SK-N-MC (cell line): ENCODE measurements at places on chromosomes 13 and 19.

GRCh38 chr19:2060884-2061494 is 9.9 kb upstream of the MKNK2 start:
- DNase-seq: no peak

- no peak for DNase-seq
These were observed 71.2 kb downstream of the ERCC5 start for GRCh38 chr13:102917019-102917418.

GRCh38 chr13:85367887-85368286 is 431.3 kb downstream of the SLITRK6 start:
- peak; percentile 67 for DNase-seq

DNA sequence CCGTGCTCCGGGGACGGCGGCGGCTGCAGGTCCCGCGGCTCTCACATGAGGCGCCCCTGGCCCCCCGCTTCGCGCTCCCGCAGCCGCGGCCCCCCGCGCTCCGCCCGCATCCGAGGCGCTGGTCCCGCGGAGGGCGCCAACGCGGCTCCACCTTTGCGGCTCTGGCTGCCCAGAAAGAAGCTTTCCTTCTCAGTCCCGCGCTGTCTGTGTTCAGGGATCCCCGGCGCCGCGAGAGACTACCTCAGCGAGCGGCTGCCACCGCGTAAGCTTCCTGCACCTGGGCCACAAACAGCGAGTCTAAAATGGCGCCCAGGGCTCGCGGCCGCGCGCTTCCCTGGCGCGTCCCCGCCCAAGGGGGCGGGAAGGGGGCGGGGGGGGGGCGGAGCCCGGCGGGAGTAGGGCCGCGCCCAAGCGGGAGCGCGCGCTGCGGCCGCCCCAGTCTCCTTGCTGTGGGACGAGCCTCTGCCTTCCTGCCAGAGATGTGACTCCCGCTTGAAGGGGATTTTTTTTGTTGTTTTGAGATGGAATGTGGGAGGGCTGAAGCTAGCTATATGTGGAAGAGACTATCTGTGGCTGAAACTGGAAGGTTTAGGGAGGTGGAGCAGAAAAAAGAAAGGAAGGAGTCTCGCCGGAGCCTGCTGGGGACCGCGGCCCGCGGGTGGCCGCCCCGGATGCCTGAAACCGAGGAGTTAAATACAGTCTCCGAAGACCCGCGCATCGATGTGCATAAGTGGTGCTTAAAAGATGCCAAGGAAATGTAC is at the start of gene FBXL3:
Gene FBXL3 (minus strand): TSS at position 299 of the 761 bp plus-strand sequence. CDS start 5,299 bp downstream, outside the sequence.
- DNase-seq: no peak

- no peak for DNase-seq
These were observed 47.3 kb downstream of the NFIX start for GRCh38 chr19:13042443-13043130.

GRCh38 chr19:15550929-15551292 is 42.6 kb downstream of the CYP4F22 start:
- DNase-seq: no peak

DNA sequence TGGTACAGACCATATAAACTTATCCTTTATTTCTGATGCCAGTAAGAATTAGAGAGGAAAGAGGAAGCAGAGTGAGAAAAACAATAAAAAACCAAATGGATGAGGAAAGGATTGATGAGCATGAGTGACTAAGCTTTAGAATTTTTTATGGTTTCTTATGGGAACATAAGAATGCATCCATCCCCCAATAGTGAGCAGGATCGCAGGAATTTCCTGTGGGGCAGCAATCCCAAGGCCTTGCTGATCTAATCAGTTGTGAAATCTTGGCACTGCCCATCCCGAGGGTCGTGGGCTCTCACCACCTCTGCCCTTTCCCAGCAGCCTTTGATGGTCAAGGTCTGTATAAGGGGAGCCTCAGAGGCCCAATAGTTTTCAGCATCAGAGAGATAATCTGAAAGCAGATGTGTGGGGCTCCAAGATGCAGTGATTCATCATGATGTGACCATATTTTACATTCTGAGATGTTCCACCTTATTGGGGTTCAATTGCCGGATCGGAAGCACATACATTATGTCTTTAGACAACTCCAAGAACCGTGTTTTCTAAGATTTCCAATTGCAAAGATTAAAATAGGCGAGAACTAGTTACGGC is 222.1 kb downstream of the DNAJC15 start:
- no peak for DNase-seq

DNA sequence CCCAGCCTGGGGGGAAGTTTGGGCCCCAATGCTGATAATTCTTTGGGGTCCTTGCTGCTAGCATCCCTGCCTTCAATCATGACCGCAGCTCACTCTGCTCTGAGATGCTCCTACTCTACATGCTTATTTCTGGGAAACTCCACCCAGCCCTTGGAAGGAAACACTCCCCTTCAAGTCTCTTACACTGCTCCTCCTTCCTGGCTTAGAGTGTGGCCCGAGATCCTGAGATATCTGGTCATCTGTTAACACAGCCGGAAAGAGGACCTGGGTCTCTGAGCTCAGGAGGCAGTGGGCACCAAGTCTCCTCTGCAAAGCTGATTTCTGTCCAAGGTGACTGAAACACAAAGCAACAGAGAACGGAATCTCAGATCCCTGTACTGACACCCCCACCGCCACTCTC is 33.0 kb downstream of the CYP4F2 start:
- no peak for DNase-seq

DNA sequence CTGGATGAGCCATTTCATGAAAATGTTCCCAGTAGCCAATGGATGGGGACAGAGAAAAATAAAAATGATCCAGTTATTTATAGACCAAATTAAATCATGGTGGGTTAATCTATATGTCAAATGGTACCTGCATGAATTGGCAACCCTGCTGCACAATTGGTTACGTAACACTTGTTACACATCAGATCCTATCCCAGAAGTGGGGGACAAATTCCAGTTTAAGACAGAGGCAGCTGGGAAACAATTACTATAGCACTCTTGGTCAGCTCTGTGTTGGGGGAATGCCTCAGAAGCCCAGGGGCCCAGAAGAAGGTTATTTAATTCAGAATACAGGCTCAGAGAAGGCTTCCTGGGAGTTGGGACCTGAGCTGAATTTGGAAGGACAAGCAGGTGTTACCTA is 81.1 kb upstream of the FLT1 start:
- no peak for DNase-seq

DNA sequence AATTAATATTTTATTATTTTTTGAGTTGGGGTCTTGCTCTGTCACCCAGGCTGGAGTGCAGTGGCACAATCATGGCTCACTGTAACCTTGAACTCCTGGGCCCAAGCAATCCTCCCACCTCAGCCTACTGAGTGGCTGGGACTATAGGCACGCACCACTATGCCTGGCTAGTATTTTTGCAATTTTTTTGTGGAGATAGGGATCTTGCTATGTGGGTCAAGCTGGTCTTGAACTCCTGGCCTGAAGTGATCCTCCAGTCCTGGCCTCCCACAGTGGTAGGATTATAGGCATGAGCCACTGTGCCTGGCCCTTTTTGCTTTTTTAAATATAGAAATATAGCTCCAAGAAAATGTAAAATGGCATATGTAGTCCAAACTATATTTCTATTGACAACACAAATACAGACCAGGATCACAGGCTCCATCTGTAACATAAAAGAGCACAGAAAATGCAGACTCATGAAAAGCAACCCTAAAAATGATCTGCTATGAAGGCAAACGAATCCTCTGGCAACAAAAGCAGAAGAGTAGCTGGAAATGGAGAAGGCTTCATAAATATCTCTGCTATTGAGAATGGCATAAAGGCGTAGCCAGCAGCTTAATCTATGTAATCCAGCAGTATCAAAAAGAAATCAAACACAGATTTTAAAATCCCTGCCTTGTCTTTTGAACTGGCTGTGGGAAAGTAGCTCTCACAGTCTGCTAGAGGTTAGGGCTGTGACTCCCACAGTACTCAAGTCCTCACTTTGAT is 200.6 kb downstream of the LHFPL6 start:
- DNase-seq: no peak

GRCh38 chr13:113981611-113982295 is 7.9 kb upstream of the C13orf46 start:
- no peak for DNase-seq

DNA sequence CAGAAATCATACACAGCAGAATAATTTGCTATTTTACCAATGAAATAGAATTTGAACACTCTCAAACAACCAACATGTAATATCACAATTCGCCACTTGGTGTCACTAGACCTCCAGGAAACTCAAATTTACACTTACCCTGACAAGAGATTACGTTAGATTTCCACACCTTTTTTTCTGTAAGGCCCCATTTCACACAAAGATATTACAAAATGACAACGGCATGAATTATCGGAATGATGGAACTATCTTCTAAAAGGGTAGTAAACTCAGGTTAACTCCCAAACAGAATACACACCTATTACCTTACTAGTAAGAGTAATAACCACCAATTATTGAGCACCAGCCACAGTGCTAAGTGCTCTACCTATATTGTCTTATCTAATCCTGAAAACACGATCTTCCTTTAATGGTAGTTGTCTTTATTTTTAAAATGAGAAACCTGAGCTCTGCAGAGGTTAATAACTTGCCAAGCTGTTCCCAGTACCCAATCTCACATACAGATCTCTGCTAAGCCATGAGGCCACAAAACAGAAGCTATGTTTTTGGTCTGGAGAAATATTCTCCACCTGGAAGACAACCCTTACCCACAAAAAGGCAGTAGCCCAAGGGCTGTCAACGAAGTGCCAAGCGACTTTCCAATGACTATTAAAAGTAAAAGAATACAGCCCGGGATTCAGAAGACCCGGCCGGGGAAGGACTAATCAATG is 152.4 kb downstream of the DCLK1 start:
- DNase-seq: peak; percentile 72

DNA sequence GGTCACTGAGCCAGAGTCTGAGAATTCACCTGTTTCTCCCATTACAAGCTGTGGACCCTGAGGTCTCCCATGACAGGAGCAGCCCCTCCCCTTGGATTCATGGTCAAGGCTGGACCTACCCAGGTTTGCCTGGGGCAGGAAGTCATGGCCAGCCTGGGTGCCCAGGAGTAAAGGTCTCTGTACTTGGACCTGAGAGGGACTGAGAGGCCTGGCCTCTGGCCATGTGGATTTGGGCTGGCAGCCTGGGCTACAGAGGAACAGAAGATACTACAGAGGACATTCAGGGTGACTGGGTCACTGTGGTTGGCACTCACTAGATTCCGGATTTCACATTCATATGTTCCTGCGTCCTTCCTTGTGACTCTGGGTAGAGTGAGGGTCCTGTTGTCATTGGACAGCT is 31.5 kb upstream of the CEACAM8 start:
- DNase-seq: no peak

DNA sequence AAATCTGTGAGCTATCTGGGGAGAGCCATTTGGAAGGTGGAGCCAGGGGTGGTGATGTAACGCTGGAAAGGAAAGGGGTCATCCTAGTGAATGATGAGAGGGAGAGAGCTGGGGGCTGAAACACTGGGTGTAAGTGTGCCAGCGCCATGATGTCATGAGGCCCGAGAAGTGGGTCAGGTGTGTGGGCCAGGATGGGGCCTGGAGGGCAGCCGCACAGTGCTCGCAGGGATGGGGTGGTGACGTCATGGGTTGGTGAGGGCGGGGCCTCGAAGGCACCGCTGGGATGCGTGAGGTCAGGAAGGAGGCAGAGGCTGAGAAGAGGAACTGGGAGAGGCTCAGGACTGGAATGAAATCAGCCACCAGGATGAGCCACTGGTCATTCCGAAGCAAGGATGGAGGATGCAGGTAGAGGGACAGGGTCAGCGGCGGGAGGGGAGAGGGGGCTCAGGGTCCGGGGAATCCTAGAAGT is 4.4 kb downstream of the CCDC61 start:
- DNase-seq: no peak

GRCh38 chr19:16829010-16829821 is at the start of gene SIN3B:
SIN3B (plus strand) TSS chr19:16829398; CDS start chr19:16829421, 23 bp downstream.
- DNase-seq: peak; percentile 50

DNA sequence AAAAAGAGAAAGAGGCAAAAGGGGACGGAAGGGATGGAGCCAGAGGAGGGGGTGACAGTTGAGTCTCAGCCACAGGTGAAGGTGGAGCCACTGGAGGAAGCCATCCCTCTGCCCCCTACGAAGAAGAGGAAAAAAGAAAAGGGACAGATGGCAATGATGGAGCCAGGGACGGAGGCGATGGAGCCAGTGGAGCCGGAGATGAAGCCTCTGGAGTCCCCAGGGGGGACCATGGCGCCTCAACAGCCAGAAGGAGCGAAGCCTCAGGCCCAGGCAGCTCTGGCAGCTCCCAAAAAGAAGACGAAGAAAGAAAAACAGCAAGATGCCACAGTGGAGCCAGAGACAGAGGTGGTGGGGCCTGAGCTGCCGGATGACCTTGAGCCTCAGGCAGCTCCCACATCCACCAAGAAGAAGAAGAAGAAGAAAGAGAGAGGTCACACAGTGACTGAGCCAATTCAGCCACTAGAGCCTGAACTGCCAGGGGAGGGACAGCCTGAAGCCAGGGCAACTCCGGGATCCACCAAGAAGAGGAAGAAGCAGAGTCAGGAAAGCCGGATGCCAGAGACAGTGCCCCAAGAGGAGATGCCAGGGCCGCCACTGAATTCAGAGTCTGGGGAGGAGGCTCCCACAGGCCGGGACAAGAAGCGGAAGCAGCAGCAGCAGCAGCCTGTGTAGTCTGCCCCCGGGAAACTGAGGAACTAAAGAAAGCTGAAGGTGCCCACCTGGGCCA is 2.5 kb downstream of the POLR1G start:
- no peak for DNase-seq

DNA sequence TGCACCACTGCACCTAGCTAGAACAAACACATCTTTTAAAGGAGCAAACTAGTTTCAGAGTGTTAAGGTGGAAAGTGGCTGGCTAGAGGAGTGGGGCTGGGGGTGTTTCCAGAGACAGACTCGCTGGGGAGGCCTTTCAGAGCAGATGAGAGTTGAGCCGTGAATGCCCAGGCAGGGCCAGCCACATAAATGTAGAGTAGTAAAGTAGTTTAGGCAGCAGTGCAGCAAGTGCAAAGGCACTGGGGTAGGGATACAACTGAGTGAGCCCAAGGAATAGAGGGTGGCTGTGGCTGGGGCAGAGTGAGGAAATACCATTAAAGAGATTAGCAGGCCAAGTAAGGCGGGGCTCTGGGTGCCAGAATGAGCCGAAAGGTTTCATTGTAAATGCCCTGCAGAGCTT is 72.0 kb downstream of the ALOX5AP start:
- DNase-seq: no peak

DNA sequence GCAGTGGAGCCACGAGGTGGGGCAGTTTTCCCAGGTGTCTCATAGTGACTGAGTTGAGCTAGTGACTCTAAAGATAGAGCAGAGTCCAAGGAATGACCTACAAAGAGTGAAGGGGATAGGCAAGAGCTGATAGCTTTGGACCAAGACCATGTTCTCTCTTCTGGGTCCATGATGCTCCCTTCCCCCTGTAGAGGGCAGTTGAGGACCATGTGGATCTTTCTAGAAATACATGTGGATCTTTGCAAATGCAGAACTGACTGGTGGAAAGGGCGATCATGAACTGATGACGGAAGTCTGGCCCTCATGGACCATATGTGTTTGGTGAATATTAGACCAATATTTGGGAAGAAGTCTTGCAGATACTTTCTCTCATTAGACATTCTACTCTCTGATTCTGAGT is 6.9 kb downstream of the PSG1 start:
- DNase-seq: no peak

DNA sequence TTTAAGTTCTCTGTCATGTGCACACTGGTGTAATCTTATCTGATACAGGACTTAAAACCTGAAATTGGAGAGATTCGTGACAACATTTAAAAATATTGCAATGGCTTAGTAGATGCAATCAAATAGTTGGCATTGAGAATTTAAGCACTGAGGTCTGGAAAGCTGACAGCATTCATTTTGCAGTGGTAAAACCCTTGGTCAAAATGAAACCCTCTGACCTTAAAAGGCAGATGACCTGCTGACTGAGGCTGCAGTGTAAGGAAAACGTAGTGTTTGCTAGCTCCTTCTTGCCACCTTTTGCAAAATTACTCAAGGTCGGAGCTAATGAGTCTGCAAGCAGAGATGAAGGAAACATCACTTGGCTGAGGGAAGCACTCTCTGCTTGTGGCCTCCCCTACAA is 150.6 kb downstream of the KCTD12 start:
- no peak for DNase-seq
